ENCODE measurements at places on chromosomes 5 and 9.
A peak's percentile ranks its signal among the peaks of the same experiment; 100 is the strongest.

DNA sequence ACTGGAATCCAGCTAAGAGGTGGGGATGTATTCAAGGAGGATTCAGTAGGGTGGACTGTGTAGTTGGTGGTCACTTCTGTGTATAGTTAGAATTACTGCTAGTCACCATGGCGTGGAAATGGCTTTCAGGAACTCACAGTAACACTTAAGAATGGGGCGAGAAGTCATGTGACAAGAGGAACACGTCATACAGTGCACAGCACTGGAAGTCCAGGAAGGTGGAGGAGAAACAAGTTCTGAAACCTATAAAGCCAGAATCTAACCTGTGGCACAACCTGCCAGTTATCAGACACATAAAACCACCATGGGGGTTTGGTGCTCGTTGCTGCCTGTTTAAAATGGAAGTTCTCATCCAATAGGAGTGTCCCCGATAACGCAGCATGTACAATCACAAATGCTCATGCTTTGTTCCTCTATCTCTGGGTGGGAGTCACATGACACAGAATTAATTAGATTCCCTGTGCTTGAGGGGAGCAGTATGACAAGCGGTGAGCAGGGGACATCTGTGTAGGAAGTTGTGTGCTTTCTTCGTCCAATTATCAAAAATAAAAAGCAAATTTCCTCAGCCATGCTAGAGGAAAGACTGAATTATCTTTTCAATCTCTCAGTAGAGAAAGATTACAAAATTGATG lies 193.0 kb downstream of the SPOCK1 start:
- DNase-seq = no peak

GRCh38 chr9:17881371-17881770 lies 302.5 kb downstream of the SH3GL2 start:
- no peak for DNase-seq

DNA sequence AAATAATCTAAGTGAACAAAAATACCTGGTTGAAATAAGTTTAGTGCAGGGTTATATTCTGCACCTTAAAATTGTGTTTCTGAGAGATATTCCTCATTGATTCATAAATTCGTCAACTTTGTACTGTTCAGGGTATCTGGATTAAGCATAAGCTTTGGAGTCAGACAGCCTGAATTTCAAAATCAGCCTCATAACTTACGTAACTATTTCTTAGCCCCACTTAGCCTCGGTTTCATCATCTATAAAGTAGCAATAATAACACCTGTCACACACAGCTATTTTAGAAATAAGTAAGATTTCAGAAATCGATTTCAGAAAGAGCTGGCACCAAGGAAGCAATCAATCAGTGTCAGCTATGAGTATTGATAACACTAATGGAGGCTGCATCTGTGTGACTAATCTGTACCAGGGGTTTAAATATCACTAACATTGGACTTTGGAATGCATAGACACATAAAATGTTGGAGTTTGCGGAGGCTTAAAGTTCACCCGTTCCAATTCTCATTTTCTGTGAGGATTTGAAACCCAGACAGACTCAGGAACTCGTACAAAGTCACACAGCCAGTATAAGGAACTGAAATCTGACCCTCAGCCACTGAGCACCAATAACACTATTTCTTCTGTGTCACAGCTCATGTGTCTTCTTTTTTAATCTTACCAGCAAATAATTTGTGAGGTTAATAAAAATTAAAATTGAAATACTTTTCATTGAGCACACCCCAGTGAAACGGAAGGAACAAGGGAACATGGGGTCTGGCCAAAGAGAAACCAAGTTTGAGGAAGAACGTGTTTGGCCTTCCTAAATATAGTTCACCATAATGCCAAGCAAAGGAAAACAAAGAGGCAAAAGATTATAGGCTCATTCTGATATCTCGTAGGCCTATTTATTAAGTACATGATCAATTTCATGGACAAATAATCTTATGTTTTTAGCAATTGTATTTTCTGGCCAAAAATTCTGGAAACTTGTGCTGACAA lies 194.4 kb upstream of the PTGER4 start:
- no peak for DNase-seq

GRCh38 chr9:117782931-117783788 lies 79.0 kb downstream of the TLR4 start:
- peak; percentile 75 for DNase-seq

GRCh38 chr9:89923961-89924504 lies 319.2 kb downstream of the GADD45G start:
- no peak for DNase-seq

DNA sequence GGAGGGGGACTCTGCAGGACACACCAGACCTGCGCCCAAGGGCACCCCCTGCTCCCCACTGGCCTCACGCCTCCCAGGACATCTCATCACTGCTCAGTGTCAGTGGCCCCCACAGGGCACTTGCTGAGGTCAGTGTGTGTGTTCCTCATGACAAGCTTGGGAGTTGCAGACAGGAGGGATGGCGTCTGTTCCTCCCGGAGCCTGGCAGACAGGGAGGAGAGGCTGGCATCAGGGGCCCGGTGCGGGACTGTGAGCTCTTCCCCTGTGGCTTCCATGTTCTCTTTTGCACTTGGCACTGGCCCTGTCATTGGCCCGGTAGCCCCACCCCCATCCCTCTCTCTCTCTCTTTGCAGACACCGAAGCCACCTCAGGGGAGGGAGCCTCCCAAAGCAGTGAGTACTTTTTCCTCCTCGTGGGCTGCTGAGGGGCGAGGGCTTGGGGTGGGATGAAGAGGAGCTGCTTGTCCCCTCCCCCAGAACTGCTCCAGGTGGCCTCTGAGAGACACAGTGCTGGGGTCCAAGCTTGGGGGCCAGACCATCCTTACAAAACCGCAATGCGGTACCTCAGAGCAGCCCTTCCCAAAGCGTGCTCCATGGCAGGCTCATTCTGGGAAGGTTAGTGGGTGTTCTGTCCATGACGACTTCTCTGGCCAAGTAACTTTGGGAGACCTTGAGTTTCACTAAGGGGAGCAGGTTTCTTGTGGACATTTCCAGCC lies 75.7 kb downstream of the AMBP start:
- no peak for DNase-seq

- DNase-seq = no peak
These were observed 16.4 kb downstream of the SRD5A1 start for GRCh38 chr5:6649681-6650080.

GRCh38 chr5:58794875-58795274 lies 212.0 kb downstream of the RAB3C start:
- DNase-seq = no peak

- no peak for DNase-seq
These were observed 26.1 kb upstream of the IL7R start for GRCh38 chr5:35830587-35830986.

All from NCI-H1436 (cell line).